ENCODE measurements at places on chromosomes 6 and 20. TPM values are rescaled to one million over a fixed set of nuclear protein-coding genes. Genes with fewer than 3 reads are reported as not detected.

GRCh38 chr6:87938287-87938686 is 109.4 kb upstream of the SPACA1 start:
- DNase-seq: no peak

GRCh38 chr6:157823528-157824370 is 703 bp downstream of the SNX9 start:
- DNase-seq: peak; percentile 36

GRCh38 chr6:107833136-107833535 is 9.0 kb upstream of the SCML4 start:
- DNase-seq: no peak

GRCh38 chr20:53030061-53030460 is 57.9 kb downstream of the TSHZ2 start:
- DNase-seq: no peak

DNA sequence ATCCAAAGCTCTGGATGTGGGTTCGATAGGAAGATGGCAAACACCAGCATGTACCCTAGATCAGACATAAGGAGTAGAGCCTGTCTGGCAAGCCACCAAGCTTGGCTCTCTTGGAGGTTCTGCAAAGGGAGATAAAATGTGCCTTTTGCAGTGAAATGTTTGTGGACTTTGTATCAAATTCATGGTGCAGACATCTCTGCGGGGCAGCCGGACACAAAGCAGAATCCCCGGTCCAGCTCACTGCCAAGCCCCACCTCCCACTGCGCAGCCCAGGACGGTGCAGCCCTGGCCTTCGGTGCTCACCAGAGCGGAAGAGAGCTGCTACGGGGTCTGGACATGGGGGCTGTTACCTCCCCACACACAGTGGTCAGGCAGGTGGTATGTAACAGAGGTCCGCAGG is 333.6 kb upstream of the JARID2 start:
- DNase-seq: no peak

ULBP2 gene
- 1.9 TPM for total RNA-seq

GRCh38 chr6:152585236-152585635 is 51.9 kb downstream of the SYNE1 start:
- no peak for DNase-seq

GRCh38 chr6:143961066-143961465 is 47.0 kb downstream of the PLAGL1 start:
- no peak for DNase-seq

DNA sequence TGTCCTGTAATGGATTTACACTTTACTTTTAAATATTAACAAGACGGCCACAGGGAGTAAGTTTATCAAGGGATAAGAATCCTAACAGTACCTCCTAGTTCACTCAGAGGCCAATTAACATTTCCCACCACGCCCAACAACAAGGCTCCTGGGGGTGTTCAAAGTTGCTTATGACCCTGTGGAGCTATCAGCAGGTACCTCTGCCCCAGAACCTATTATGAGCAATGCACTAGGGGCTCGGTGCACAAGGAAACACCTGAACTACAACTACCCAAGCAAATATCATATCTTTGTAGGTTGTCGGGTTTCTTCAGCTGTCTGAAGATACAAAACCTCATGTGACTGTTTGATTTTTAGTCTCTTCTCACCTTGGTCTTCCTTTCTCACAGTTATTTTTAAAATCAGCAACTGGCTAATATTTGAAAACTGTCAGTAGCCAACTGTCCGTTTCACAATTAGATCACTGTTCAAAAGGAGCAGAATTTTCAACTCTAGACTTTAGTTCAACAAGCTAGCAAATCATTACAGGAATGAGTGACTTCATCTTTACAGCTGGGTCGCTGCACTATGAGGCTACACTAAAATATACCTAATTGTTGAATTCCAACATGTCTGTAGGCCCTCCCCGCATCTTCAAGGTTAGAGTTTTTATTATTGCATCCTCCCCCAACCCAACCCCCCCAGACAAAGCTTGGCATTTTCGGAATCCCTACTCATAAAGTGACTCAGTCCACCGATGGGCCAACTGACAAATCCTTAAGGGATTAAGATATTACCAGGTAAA is 38.1 kb downstream of the B4GALT5 start:
- no peak for DNase-seq

BMP5 gene
- total RNA-seq: not detected

DNA sequence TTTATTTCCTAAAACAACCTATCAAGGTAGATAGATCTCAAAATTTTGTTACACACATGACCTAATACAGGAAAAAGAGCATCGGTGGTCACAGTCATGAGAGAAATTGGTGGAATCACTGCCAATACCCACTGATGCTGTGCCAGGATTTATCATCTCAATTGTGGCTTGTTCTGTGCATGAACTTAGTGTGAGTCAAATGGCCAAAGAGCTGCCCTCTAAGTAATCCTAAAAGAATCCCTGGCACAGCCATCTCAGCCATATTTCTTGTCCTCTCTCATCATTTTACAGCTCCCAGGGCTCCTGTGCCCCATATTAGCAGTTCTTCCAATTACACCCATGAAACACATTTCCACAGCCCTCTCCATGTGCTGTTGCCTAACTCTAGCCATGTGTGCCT is 6.1 kb downstream of the GSTA5 start:
- DNase-seq: no peak

- DNase-seq: no peak
These were observed 22.5 kb downstream of the CCDC167 start for GRCh38 chr6:37477191-37477590.

C6orf132 gene
- total RNA-seq: not detected

LY6G6D gene
- total RNA-seq: not detected

DNA sequence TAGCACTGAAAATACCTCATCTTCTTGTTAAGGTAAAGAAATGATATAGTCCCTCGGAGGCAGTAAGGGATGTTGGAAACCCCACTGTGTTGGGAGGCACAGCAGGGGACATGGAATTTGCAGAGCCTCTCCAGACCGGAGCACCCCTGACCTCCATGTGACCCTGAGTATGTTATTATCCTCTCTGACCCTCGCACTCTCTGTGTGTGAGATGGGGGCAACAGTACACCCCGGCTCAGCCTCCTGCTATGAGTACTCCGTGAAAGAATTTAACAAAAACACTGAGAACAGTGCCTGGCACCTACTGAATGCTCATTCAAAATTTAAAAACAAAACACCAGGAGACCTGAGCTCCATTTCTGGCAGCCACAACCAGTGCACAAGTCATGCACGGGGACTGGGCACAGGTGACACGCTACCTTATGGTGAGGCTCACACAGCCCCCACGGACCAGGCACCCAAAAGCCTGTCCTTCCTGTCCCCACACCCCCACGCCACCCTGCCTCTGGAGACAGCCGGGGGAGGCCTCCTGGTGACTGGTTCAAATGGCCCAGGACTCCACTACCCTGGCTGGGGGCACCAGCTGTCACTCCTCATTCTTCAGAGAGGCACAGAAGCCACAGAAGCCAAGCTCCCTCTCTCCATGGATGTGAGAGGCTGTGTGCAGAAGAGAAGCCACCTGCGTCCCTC is 6.1 kb downstream of the NINL start:
- no peak for DNase-seq

GRCh38 chr20:2219481-2220006 is 76.3 kb upstream of the TGM3 start:
- DNase-seq: no peak

THBD gene
- total RNA-seq: 2.4 TPM

DNA sequence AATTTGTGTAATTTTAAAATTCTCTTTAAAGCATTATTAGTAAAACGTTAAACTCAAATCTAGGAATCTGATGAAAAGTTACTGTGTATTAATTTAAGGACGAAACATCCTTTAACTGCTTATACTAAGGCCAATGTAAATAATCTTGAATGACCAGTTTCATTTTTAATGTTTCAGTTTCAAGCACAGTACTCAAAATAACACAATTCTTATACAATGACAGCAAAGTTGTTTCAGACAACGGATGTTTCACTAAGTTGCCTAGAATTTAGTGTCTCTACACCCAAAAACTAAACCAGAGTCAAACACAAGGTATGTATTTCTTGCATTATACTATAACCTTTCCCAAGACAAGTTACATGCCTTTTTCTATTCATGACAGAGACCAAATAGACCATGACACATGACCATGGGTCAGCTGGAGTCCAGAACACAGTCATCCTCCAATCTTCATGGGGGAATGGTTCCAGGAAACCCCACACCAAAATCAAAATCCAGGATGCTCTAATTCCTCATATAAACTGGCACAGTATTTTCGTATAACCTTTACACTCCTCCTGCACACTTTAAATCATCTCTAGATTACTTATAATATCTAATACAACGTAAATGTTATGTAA is 7.7 kb downstream of the PHIP start:
- no peak for DNase-seq

- DNase-seq: no peak
These were observed 315.1 kb upstream of the PRND start for GRCh38 chr20:4406627-4407026.

DNA sequence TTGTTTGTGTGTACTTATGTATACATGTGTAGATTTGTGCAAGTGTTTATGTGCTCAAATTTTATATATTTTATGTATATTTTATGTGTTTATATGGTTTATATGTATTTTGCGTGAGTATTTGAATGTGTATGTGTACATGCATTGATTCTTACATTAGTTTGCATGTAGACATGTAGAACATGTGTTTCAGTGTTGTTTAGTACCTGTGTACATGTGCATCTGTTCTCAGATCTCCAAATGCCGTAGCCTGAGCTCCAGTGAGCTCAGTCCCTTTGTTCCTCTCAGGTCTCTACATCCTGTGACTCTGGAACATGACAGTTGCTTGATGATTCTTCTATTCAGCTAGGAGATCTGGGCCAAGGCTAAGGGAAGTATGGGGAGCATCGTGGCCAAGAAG is 4.5 kb upstream of the DEFB119 start:
- no peak for DNase-seq

DNA sequence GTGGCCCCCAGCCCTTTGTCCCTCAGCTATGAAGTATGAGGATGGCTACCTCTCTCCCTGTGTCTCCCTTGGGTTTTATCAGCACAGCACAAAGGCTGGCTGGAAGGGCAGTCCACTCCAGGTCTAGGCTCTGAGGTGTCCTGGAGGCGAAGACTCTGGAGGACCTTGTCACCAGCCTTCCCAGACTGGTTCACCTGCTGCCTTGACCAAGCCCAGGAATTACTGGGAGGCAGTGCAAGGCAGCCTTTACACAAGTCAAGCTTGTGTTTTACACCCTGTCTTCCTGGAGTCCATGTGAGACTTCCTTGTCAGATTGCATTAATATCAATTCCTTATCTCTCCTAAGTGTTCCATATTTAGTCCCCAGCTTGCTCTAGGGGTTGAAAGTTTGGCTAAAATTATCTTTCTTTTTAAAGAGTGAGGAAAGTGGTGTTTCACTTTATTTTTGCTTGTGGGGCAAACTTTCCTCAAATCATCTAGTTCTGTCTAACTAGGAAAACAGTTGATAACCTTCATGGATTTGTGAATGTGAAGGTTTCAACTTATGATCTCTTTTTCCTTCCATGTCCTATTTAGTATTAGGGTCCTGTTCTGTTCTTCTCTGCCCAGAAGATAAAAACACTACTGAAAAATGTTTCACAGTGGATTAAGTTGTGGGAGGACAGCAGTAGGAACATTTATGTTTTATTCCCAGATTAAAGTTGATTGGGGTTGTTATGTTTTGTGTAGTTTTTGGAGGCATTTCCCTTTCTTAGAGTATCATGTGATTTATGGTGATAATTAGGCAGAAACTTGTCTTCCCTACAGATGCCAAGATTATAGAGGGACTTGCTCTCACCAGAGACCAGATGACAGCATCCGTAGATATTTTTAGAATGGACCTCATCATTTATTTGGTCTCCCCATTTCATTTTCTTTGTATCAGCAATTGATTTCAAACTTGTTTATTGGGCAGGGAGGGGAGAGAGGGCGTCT is 114.8 kb downstream of the FOXO3 start:
- DNase-seq: no peak

SNX9 gene
- total RNA-seq: 48.5 TPM

GRCh38 chr6:137766596-137767370 is 100.3 kb upstream of the TNFAIP3 start:
- DNase-seq: no peak

DNA sequence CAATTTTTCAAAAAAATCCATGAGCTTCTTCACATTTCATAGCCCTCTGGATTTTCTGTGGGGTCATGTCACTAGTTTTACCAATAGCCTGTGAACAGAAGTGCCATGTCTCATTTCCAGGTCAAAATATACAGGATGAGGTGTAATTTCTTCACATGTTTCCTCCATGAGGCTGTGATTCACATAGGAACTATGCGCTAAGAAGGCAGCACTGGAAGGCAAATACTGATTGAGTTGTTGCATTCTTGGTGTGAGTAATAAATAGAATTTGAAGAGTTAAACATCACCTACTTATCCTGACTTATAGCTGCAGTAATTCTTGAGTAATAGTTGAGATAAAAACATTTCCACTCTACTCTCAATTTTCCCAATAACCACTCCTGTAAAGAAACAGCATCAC is 442.3 kb downstream of the HAO1 start:
- no peak for DNase-seq

DNA sequence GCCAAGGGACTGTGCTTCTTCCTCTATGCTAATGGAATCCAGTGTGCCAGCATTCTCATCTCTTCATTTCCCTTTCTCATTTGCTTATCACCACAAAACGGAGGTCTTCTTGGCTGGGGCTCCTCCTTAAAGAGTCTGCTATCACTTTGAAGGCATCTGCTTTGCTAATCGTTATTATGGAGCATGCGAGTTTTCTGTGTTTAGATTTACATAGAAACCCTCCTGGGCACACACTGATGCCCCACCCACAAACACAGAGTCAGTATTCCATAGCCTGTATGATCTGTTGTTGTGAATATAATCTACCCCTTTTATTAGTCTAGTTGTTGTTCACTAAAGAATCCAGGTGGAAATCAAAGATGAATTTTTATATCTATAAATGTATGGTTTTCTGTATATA is 83.4 kb upstream of the XRN2 start:
- DNase-seq: no peak

DNA sequence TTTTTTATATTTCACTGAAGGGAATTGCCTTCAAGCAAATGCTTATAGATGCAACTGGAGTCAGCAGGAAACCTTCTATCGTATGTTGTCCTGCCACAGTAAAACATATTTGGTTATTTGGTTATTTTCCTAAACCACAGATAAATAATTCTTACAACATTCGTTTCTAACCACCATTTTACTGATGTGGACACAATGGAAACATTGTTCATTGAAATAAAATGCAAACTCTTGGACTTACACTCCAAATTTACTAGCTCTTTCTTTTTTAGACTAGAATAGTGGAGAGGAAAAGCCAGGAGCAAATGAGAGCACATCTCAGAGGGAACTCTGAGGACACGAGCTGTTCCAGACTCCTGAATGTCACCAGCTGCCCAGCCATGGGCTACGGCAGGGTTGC is 114.8 kb downstream of the RPS12 start:
- DNase-seq: no peak

- no peak for DNase-seq
These were observed 149.1 kb upstream of the FAM83B start for GRCh38 chr6:54697424-54697823.

- DNase-seq: no peak
These were observed 32.6 kb downstream of the MOCS1 start for GRCh38 chr6:39901670-39902069.

GRCh38 chr6:137233911-137234863 is 15.0 kb upstream of the IFNGR1 start:
- DNase-seq: no peak

- no peak for DNase-seq
These were observed 554.8 kb downstream of the TBC1D32 start for GRCh38 chr6:120779441-120779840.

GRCh38 chr6:22765015-22765414 is 195.6 kb downstream of the HDGFL1 start:
- DNase-seq: no peak

- no peak for DNase-seq
These were observed 316.3 kb downstream of the ARHGAP18 start for GRCh38 chr6:129393654-129394053.
